ENCODE measurements at places on chromosomes 1 and 21.

GRCh38 chr1:1272341-1273208 lies 1.1 kb downstream of the UBE2J2 start:
- H3K4me3 ChIP-seq, result peak overlapping the region; percentile 74
- peaks cover 3% of the 10 kb centered on the region for H3K36me3 ChIP-seq
- H3K4me1 ChIP-seq, result peaks cover 42% of the 10 kb centered on the region
- DNase-seq, result no peak
- no peaks in the 10 kb centered on the region for H3K27me3 ChIP-seq
- peak overlapping the region; percentile 36 for H3K27ac ChIP-seq

GRCh38 chr1:114745291-114745690 lies 12.5 kb downstream of the CSDE1 start:
- peaks cover 4% of the 10 kb centered on the region for H3K4me1 ChIP-seq
- H3K36me3 ChIP-seq, result peaks cover 60% of the 10 kb centered on the region
- H3K4me3 ChIP-seq, result no peak overlapping the region

DNA sequence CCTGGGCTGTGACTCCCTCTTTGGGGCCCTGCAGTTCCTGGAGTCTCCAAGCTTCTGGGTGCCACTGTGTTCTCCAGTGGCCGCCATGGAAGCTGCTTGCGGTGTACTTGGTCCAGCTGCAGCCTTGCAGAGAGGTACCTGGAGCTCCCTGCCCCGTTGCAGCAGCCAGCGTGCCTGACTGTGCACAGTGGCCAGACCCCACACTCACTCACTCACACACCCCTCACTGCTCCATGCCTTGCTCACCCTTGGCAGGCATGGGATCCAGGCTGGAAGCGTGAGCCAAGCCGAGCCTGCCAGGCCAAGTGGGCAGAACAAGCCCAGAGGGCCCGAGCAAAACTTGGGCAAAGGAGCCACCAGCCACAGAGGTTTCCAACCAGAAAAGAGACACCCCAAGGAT lies 43.0 kb downstream of the MATN1 start:
- no peaks in the 10 kb centered on the region for H3K36me3 ChIP-seq
- peaks cover 11% of the 10 kb centered on the region for H3K4me1 ChIP-seq
- peaks cover 20% of the 10 kb centered on the region for H3K27me3 ChIP-seq
- no peak for DNase-seq
- no peak overlapping the region for H3K27ac ChIP-seq

DNA sequence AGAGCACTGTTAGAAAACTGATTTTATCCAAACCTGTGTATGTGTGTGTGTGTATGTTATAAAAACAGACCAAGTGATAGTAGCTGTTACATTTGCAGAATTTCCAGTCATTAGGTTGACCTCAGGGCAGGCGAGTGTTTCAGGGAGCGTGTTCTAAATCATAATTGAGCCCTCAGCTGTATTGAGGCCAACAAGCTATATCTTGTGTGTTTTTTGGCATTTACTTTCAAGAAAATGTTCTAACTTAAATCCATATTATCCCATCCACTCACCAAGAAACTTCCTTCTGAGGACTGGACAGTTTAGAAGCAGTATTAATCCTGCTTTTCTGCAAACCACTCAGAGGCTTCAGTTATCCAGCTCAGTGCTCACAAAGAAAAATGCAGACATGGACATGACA lies 12.0 kb downstream of the DDAH1 start:
- DNase-seq, result no peak
- no peaks in the 10 kb centered on the region for H3K4me1 ChIP-seq
- no peaks in the 10 kb centered on the region for H3K36me3 ChIP-seq
